Lower lobe of right lung (tissue), 2 donors: ENCODE measurements at places on chromosomes 7 and 10. TPM values are rescaled to one million over a fixed set of nuclear protein-coding genes. Genes with fewer than 3 reads are reported as not detected.

Gene HSPA12A
- total RNA-seq: 8.8 TPM

GRCh38 chr10:113967126-113967525, 76.5 kb upstream of the ADRB1 start:
- H3K4me1 ChIP-seq: peaks cover 13% of the 10 kb centered on the region
- H3K27me3 ChIP-seq: no peaks in the 10 kb centered on the region
- H3K4me3 ChIP-seq: no peak overlapping the region
- no peaks in the 10 kb centered on the region for H3K36me3 ChIP-seq

DNA sequence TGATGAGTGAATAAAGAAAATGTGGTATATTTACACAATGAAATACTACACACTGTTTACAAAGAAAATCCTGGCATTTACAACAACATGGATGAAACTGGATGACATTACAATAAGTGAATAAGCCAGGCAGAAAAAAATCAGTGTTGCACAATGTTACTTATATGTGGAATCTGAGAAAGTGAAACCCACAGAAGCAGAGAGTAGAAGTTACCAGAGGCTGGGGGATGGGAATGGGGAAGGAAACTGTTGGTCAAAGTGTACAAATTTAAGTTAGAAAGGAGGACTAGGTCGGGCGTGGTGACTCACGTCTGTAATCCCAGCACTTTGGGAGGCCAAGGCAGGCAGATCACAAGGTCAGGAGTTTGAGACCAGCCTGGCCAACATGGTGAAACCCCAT, 538.5 kb upstream of the MKI67 start:
- no peak overlapping the region for H3K4me3 ChIP-seq
- no peaks in the 10 kb centered on the region for H3K4me1 ChIP-seq
- H3K27ac ChIP-seq: no peak overlapping the region

- no peaks in the 10 kb centered on the region for H3K4me1 ChIP-seq
- no peaks in the 10 kb centered on the region for H3K27me3 ChIP-seq
- H3K27ac ChIP-seq: no peak overlapping the region
- DNase-seq: no peak
These were observed 134.8 kb downstream of the TMEM26 start for GRCh38 chr10:61318429-61318828.

Gene ELMO1
- total RNA-seq: 60.1 TPM

DNA sequence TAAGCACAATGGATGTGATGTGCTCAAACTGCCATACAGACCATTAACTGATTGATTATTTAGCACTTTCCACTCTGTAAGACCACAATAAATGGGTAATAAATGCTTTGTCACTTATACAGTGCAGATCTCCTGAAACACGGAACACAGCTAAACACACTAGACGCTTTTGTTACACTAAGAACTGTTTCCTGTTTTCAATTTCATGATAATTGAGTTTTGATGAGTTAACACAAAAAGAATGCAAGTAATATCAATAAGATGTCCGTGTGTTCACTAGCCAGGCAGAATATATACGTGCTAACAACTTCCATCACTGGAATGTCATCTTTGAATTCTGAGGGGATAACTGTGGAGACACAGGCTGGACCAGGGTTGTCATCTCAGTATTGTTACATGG, 178.8 kb downstream of the SKAP2 start:
- H3K27me3 ChIP-seq: no peaks in the 10 kb centered on the region
- H3K36me3 ChIP-seq: no peaks in the 10 kb centered on the region
- no peak overlapping the region for H3K27ac ChIP-seq
- no peak overlapping the region for H3K4me3 ChIP-seq
- no peak for DNase-seq

Gene CFAP69
- 8.4 TPM for total RNA-seq

- no peak overlapping the region for H3K4me3 ChIP-seq
- H3K27ac ChIP-seq: no peak overlapping the region
- H3K36me3 ChIP-seq: no peaks in the 10 kb centered on the region
- no peaks in the 10 kb centered on the region for H3K27me3 ChIP-seq
These were observed 40.6 kb upstream of the MAGI2 start for GRCh38 chr7:79494046-79494445.

DNA sequence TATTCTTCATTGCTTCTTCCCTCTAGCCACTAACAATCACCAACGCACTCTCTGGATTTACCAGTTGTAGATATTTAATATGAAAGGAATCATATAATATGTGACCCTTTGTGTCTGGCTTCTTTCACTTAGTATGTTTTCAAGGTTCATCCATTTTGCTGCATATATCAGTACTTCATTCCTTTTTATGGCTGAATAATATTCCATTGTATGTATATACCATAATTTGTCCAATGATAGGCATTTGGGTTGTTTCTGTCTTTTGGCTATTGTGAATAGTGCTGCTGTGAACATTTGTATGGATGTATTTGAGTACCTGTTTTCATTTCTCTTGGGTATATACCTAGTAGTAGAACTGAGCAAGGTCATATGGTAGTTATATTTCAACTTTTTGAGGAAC, 7.3 kb downstream of the AKAP9 start:
- no peak overlapping the region for H3K4me3 ChIP-seq
- no peaks in the 10 kb centered on the region for H3K27me3 ChIP-seq
- no peak overlapping the region for H3K27ac ChIP-seq
- H3K4me1 ChIP-seq: peaks cover 38% of the 10 kb centered on the region
- no peaks in the 10 kb centered on the region for H3K36me3 ChIP-seq
- DNase-seq: no peak

GRCh38 chr7:55348502-55348901, 16.6 kb upstream of the LANCL2 start:
- H3K4me3 ChIP-seq: no peak overlapping the region
- DNase-seq: no peak
- H3K27me3 ChIP-seq: no peaks in the 10 kb centered on the region
- no peak overlapping the region for H3K27ac ChIP-seq
- H3K36me3 ChIP-seq: no peaks in the 10 kb centered on the region
- H3K4me1 ChIP-seq: no peaks in the 10 kb centered on the region

GRCh38 chr7:1677206-1678080, 7.4 kb downstream of the ELFN1 start:
- H3K4me1 ChIP-seq: no peaks in the 10 kb centered on the region
- H3K4me3 ChIP-seq: no peak overlapping the region
- no peak overlapping the region for H3K27ac ChIP-seq
- DNase-seq: no peak
- H3K36me3 ChIP-seq: no peaks in the 10 kb centered on the region
- peaks cover 26% of the 10 kb centered on the region for H3K27me3 ChIP-seq

- H3K36me3 ChIP-seq: no peaks in the 10 kb centered on the region
- no peak overlapping the region for H3K4me3 ChIP-seq
- H3K27me3 ChIP-seq: no peaks in the 10 kb centered on the region
- H3K27ac ChIP-seq: no peak overlapping the region
- no peaks in the 10 kb centered on the region for H3K4me1 ChIP-seq
These were observed 183.8 kb upstream of the MKLN1 start for GRCh38 chr7:131143869-131144268.

Gene CFAP70
- total RNA-seq: 11.3 TPM
